NCI-H510A treated with DMSO at 0.1 percent for 48 hours (cell line): ENCODE measurements at places on chromosomes 12 and 14.

GRCh38 chr14:62329427-62329826, 567.2 kb downstream of the SNAPC1 start:
- no peak for DNase-seq

GRCh38 chr14:104580961-104581360, 1.4 kb downstream of the C14orf180 start:
- peak; percentile 10 for DNase-seq

DNA sequence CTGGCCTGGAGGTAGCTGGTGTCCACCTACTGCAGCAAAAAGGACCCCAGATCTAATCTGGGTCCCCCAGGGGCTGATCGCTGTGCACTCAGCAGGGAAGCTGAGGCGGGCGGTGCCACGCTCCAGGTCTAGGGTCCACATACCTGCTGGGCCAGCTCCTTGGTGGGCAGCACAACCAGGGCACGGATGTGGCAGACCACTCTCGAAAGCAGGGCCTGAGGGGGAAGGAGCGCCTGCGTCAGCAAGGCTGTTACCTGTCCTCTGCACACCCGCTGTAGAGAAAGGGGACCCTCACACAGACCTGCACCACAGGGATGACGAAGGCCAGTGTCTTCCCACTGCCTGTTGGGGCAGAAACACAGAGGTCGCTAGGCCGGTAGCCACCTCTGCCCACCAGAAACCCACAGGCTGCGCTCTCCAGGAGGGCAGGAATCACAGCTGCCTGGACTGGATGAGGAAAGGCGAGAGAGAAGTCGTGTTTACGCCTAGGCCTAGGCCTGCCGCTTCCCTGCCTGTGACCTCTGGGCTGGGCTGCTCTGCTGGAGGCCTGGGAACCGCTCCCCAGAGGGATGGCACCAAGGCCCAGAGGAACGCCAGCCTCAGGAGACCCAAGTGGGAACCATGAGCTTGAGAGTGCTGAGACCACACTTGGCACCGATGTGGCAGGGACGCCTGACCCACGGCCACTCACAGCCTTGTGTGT, 2.0 kb downstream of the DDX51 start:
- no peak for DNase-seq

DNA sequence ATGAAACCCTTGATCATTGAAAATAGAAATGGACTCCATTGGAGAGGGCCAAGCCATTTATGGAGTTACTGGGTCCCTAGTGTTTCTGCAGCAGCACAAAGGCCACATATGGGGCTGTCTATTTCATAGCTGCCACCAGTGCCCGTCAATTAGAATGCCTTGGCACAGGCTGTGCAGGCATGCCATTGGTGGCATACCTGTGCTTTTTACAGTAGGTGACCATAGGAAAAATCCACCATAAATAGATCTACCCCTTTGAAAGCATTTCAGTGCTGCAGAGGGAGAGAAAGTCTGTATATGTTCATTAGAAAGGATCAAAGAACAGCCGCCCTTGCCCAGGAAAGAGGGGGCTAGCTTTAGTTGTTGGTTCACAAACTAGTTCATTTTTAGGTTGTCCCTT, 13.1 kb downstream of the MYBPC1 start:
- DNase-seq, result no peak

- no peak for DNase-seq
Observed at GRCh38 chr12:107361970-107362369, 268.6 kb upstream of the CRY1 start.

DNA sequence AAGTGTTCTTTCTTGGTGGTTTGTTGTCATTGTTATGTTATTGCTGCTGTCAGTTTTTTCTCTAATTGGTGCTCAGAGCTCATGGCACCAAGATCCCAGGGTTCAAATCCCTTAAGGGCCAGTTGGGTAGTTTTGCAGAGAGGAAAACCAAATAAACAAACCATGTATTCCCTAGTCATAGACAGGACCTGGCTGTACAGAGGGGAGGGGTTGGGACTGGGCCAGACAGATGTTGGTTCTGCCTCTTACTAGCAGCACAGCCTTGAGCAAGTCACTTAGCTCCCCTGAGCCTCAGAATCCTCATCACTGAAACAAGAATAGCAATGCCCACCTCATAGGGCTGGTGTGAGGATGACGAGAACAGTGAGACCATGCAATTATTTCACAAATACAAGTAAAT, 53.4 kb downstream of the LTBP2 start:
- DNase-seq, result no peak

DNA sequence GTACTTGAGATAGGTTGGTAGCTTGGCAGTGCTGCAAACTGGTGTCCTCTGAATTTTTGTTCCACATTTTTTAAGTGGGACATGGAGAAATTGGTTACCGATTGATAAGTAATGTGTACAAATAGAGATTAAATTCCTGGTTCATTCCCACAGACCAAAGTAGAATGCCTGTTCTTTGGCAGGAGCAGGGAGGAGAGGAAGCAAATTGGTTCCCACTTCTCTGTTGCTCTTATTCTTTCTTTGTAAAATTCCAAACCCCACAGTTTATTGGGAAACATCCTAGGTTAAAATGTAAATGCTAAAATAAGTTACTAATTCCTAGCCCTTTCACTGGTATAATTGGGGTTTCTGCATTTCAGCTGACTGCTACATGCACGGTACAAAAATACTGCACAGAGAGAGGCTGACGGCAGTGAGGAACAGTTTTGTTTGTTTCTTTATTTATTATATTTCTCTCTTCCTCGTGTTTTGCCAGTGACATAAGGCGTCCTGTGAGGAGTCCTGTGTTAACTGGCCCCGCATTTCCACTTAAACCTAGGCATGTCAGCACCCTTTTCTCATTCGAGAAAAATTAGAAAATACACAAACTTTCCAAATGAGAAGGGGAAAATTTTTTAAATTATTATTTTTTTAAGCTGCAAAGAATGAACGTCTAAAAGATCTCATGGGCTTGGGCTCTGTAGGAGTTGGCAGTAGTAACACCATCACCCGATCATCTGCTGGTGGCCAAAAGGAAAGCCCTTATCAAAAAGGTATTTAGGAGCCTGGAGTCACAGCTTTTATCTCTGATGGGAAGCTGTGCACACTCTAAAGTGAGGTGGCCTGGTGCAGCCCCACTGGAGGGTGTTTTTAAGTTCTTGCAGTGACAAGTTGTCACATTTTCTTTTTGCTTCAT, 25.4 kb upstream of the BCL7A start:
- DNase-seq, result no peak

DNA sequence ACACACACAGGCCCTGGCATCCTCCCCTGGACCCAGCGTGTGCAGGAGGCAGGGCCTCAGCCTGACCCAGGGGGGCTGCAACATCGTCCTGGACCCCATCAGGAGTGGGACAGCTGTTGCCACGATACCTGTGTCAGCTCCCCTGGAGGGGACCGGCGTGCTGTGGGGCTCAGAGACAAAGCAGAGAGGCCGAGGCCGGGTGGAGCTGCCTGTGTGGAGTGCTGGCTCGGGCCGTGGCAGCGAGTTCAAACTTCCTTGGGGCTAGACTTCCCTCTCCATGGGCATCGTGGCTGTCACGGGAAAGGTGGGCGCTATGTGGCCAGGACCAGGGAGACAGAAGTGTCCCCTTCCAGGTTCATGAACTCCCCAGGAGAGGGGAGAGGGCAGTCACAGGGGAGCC, 155.0 kb upstream of the SFSWAP start:
- DNase-seq, result no peak

- no peak for DNase-seq
Observed at GRCh38 chr12:66516561-66516960, 162.3 kb downstream of the GRIP1 start.
